ENCODE measurements at places on chromosomes 6 and 20.

GRCh38 chr6:132020138-132020581 is 69.0 kb upstream of the CCN2 start:
- DNase-seq = no peak

GRCh38 chr6:4327841-4328240 is 192.5 kb upstream of the ECI2 start:
- DNase-seq = no peak

- no peak for DNase-seq
Measured at GRCh38 chr20:24935140-24935539, 13.9 kb upstream of the CST7 start.

- no peak for DNase-seq
Measured at GRCh38 chr6:83086751-83087150, 19.3 kb downstream of the DOP1A start.

DNA sequence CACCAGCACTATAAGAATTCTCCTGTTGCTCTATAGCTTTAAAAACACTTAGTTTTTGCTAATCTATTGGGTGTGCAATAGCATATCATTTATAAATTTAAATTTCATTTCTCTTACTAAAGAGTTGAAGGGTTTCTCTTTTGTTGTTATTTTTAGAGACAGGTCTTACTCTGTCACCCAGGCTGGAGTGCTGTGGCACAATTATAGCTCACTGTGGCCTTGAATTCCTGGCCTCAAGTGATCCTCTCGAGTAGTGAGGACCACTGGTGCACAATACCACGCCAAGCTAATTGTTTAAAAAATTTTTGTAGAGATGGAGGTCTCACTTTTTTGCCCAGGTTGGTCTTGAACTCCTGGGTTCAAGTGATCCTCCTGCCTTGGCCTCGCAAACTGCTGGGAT is 6.2 kb upstream of the WRNIP1 start:
- DNase-seq = no peak

DNA sequence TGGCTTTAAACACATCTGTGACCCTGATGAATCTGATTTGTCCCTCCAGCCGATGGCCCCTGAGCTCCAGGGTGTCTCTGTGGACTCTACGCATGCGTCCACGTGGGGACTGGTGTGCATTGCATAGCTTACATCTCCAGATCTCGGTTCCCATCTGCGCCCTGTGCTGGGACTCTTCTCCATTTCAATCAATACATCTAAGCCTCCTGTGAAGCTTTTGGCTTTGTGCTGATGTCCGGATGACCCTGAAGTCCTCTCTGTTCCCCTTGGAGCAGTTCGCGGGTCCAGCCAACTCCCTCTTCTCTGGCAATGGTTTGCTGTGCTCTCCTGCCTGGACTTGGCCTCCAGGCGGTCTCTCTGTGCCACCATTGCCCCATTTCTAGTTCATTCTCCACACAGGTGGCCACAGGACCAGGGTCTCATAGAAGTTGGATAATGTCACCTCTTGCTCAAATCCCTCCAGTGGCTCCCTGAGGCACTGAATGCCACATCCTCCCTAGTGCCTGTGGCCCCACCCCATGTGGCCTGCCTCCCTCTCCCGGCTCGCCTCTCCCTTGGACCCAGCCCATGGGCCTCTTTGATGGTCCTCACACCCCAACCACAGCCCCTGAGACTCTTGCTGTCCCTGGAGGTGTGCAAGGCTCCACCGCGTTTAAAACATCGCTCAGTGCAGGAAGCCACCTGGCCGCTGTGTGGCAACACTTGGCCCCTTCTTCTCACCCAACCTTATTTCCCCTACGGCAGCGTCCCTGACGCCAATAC is 155.4 kb downstream of the SYCP2 start:
- DNase-seq = no peak

DNA sequence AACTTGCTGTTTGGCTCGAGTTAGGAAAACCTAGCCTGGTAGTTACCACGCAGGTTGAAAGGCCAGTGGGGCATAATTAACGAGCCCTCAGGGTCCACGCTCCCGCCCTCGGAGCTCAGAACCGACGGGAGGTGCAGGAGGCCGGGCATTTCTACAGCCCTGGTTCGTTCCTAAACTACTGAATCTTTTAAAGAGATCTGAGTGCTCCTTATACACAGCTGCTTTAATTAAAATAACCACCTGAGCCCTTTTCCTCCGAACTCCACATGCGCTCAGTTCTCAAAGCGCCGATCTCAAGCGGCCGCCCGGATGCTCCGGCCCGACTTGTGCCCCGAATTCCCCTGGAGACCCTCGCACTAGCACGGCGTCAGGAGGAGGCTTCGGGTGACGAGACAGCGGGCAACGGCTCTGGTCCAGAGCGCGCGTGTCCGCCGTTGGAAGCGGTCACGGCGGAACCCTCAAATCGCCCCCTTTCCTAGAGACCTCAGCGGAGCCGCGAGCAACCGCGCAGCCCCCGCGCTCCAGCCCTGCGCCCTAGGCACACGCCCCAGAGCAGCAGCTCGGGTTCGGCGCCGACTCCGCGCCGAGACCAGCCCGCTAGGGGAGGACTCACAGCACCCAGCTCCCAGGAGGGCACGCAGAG is 397 bp downstream of the WDR27 start:
- no peak for DNase-seq

DNA sequence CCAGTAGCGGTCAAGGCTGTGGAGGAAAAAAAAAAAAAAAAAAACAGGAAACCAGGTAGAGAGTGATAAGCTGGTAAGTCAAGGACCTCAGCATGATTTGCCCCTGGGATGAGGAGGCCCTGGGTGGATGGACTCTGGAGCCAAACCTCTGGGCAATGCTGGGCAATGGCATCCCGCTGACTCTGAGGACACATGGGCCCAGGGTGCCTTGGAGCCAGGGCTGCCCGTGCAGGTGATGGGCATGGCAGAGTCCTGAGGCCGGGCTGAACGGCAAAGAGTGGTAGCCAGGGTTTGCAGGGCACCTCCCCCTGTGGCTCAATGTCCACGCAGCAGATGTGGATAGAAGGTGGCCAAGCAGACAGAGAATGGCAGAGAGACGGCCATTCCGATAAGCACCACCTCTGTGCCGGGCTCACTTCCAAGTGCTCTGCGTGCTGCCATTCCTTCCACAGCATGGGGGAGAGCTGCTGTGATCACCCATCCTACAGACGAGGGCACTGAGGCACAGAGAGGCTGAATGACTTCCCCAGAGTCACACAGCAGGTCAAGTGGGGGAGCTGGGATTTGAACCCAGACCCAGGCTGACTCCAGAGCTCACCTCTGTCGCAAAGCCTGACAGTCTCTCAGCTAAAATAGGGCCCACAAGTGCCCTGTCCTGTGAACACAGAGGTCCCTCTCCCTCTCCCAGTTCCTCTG is 353.9 kb downstream of the CDH4 start:
- DNase-seq = no peak

GRCh38 chr20:50762045-50762422 is 30.7 kb downstream of the PARD6B start:
- DNase-seq = no peak

DNA sequence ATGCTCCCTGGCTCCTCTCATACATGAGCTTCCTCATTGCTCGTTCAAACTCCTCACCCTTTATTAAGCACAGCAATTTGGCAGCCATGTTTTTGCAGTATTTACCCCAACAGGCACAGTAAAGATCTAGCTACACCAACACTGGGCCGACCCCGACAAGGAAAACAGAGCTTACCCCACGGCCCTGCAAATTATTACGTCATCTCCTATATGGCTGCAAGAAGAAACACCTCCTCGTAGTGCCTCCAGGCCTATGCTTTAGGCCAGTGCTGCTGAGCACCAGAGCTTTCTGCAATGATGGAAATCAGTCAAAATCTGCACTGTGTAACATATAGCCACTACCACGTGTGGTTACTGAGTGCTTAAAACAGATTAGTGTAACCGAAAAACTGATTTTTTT is 26.7 kb downstream of the TMC2 start:
- DNase-seq = no peak

DNA sequence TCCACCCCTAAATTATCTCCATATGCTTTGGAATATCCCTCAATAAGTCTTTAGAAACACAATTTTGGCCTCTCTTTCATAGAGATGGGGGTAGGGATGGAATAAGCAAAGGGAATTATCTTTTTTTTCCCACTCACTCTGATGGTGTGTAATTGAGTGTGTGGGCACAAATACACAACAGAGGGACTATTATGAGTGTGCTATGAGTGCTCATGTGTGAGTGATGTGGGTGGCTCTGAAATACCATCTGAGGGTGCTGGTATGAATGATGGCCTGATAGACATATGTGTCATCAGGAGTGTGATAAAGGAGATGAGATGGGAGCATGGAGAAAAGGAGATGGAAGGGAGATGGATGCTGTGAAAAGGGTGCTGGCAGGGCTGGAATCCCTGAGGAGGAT is 35.6 kb downstream of the GSS start:
- DNase-seq = no peak

DNA sequence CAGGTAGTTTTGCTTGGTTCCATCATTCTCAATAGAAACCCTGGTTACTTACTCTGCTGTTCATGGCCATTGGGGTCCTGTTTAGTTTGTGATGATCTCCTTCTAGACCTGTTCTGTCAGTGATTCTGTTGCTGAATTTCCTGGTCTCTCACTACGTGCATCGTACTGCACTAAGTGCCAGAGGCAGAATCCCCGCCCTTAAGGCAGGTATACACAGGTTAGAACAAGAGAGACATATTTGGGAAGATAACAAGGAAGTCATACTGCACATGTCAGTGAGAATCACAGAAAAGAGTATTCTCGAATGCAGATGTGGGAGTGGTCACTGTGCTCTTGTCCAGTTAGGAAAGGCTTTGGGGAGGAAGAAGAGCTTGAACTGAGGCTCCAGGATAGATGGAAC is 148.1 kb upstream of the MYLIP start:
- DNase-seq = no peak

DNA sequence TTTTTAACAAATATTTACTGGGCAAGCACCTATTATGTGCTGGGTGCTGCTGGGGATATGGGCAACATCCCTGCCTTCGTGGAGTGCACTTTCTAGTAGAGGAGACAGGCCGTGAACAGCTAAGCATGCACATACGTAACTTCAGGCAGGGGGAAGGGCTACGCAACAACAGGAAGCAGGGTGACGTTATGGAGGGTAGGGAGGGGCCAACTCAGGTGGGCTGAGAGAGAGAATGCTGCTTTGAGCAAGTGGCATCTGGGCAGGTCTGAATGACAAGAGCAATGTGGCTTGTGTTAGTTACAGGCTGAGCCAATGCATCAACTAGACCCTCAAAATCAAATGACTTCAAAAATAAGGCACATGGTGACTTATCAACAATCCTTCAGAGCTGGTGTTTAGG is 112.1 kb downstream of the CDC5L start:
- DNase-seq = no peak

DNA sequence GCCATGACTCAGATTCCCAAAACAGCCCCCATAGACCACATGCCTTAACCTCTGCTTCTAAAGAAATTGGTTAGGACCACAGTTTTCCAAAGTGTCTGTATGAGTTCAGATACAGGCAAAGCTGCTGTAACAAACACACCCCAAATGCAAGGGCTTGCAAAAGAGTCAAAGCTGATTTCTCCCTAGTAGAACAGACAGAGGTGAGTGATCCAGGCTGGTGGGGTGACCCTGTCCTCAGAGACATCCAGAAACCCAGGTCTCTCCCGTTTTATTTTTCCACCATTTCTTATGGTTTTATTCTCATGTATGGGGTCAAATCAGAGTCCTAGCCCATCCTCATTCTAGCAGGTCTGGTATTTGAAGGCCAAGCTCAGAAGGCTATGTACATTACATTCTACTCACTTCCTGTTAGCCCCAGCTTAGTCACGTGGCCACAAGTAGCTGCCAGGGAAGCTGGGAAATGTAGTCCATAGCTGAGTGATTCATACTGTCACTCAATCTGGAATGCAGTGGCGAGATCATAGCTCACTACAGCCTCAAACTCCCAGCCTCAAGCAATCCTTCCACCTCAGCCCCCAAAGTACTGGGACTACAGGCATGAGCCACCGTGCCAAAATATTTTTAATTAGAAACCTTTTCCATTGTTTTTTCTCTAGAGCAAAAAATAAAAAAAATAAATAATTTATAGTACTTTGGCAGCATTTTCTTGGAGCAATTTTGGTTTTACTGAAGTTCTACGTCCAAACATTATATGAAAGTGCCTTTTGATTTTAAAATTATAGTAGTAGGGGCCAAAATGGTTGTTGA is 175.2 kb downstream of the ZMYND8 start:
- DNase-seq = no peak

DNA sequence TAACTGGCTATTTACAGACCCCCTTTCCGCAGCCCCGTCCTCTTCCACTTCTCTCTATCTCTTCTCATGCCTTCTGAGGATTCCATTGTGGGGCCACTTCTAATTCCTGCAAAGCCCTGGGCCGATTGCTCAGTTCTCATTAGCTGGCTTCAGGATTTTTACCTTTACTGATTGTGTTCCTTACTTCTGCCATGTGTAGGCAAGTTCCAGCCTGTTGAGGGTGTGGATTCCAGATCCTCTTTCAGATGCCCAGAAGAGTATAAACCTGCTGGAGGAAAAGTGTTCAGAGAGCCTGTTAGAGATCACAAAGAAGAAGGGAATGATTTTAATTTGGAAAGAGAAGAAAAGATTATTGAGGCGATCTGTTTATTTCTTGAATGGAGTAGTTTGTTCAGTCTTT is 5.4 kb downstream of the DSE start:
- DNase-seq = no peak

- no peak for DNase-seq
Measured at GRCh38 chr6:5567352-5567751, 306.0 kb downstream of the FARS2 start.

DNA sequence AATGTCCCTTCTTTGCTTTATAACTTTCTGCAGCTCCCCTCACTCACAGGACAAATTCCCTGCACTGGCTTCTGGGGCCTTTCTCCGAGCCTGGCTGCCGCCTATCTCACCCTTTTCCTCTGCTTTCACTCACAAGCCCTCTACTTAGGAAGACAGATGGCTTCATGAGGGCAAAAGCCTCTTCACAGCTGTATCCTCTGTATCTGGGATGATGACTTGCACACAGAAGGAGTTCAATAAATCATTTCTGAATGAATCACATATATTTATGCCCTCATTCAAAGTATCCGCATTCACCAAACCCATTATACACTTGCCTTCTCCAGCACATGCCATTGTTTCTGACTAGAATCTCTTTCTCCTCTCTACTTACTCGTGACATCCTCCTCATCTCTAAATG is 159.0 kb upstream of the RIPOR2 start:
- DNase-seq = no peak

GRCh38 chr6:34573567-34574183 is 17.5 kb upstream of the SPDEF start:
- no peak for DNase-seq

GRCh38 chr6:36339146-36339545 is 2.5 kb upstream of the BNIP5 start:
- DNase-seq = no peak

GRCh38 chr6:89117211-89118108 is at the start of gene SRSF12:
Gene SRSF12 (minus strand): TSS chr6:89118071. CDS start chr6:89117887, 184 bp downstream.
- peak; percentile 14 for DNase-seq

GRCh38 chr6:353642-354614 is 37.6 kb upstream of the IRF4 start:
- no peak for DNase-seq

DNA sequence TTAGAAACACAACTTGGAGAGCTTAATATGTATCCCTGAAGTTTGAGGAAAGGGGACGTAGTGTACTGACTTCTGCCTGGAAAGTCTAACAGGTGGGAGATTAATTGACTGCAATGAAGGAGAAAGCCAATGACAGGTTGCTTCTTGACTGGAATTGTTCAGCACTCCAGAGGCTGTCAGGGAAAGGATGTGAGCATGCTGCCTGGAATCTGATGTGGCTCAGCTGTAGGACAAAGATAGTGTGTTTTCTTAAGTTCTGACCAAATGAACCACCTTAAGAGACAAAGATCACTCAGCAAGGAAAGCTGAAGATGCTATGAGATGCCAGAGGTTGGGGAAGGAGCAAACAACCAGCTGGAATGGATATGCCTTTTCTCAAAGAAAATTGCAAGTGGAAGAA is 185.8 kb downstream of the PHF3 start:
- DNase-seq = no peak

GRCh38 chr6:43402820-43403219 is 24.5 kb upstream of the ABCC10 start:
- DNase-seq = no peak
